ENCODE measurements at places on chromosomes 4 and X.

- no peak for DNase-seq
Measured at GRCh38 chrX:52983321-52984000, 25.1 kb upstream of the FAM156A start.

- no peak for DNase-seq
Measured at GRCh38 chrX:110646386-110646785, 149.2 kb downstream of the CHRDL1 start.

DNA sequence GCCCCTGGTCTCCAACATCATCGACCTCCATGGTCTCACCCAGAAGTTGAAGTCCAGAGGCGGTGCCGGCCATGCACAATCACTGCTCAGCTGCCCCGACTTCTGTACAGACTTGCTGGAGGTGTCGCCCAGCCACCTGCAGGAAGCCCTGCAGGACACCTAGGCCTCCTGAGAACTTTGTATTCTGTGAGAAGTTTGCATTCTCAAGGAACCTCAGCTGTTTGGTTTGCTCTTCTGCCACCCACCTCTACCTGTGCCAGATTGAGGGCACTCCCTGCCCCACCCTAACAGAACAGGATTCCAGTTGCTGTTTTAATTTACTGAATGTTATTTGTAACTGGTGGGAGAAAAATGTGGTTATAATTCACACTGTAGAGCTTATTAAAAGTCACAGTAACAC is 46.8 kb downstream of the TRIM61 start:
- no peak for DNase-seq

GRCh38 chrX:41259516-41259915 is 74.4 kb upstream of the DDX3X start:
- no peak for DNase-seq

DNA sequence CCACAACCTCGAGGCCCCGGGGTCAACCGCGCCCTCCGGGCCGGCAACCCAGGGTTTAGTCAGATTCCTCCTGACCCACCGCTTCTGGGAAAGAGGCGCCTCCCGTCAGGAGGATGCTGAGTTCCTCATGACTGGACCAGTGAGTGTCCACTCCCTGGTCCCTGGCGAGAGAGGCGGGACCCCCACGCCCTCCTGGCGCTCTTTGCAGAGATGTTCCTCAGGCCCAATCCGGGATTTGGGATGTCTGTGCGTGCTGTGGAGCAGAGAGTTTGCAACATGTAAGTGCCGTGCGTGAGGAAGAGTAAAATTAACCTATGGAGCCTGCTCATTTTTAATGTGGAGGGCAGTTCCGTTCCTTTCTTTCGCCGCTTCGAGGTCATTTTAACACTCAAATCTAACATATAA is 824 bp upstream of the UGDH start:
- DNase-seq = no peak

DNA sequence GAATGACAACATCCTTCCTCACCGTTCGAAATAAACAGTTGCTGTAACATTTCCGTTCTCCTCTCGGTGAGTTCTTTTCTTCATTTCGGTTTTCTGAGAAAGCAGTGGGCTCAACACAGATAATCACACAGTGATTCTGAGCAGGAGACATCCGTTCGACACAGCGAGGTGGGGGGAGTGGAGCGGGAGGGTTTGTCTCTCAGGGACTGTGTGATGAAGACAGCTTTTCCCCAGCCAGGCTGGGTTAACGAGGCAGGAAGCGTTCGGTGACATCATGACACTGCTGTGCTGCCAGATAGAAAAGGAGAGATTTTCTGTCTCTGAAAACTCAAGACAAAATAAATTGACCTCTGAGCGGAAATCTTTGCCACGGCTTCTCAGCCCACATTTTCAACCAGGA is 119.3 kb downstream of the CRLF2 start:
- DNase-seq = peak; percentile 11

DNA sequence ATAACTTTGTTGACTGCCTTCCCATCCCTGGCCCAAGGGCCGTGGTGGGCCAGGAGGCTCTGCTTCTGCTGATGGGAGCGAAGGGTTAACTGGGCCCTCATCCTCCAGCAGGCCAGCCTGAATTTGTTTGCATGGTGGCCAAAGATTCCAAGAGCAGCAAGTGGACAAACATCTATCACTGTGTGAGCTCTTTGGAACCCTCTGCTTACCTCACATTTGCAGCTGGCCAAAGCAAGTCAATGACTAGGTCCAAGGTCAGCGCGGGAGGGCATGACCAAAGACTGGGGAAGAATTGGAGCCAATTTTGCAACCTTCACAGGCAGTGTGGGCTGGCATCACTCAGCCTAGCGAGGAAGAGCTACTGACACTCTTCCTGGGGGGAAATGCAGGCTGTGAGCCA is 67.8 kb upstream of the ATP6AP2 start:
- DNase-seq = no peak

All from stimulated activated CD4-positive, alpha-beta T cell treated with anti-CD3 and anti-CD28 coated beads, Interleukin-12 subunit alpha, Interleukin-12 subunit beta, amount 100 ng/mL, for 24 hours (primary cell).